ENCODE measurements at places on chromosomes 12 and 14.
A peak's percentile ranks its signal among the peaks of the same experiment; 100 is the strongest.

GRCh38 chr12:21248679-21249078, 86.0 kb downstream of the SLCO1A2 start:
- DNase-seq, result no peak

GRCh38 chr14:105818712-105819005, 292.3 kb downstream of the TMEM121 start:
- DNase-seq, result no peak

GRCh38 chr12:31589598-31589903, 1.4 kb downstream of the DENND5B start:
- peak; percentile 33 for DNase-seq

DNA sequence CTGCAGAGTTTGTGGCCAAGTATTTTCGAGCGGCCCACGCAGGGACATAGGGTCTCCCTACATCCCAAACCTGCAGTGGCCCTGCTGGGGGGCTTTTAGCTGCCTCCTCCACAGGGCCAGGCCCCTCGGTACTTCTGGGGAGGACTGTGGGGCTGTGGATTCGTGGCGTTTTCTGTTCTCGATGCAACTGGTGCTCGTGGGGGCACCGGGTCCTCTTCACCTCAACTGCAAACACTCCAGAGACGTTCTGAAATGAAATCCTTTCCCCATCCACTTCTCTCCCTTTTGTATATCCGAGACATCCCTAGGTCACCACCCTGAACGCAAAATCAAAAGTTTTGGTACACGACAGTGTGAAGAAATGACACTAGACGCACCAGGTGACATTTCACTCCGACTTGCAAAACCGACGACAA, 2.3 kb downstream of the RFX4 start:
- no peak for DNase-seq

DNA sequence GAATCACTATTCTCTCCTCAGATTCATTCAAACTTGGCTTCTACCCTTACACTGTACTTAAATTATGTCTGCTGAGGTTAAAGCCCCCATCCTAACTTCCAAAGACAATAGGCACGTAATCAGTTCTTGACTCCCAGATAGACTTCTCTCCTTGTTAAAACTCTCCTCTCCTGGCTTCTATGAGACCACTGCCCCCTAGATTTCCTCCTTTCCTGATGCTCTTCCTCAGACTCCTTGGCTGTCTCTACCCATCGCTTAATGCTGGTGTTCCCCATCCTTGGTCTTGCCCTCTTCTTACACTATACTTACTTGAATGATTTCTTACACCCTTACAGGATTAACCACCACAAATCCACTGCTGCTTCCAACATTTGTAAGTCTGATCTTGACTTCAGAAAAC, 32.8 kb downstream of the TC2N start:
- DNase-seq, result no peak

- DNase-seq, result no peak
Measured at GRCh38 chr14:100678469-100678828, 48.2 kb upstream of the DLK1 start.

- DNase-seq, result no peak
Measured at GRCh38 chr14:32508281-32508680, 179.2 kb downstream of the AKAP6 start.

DNA sequence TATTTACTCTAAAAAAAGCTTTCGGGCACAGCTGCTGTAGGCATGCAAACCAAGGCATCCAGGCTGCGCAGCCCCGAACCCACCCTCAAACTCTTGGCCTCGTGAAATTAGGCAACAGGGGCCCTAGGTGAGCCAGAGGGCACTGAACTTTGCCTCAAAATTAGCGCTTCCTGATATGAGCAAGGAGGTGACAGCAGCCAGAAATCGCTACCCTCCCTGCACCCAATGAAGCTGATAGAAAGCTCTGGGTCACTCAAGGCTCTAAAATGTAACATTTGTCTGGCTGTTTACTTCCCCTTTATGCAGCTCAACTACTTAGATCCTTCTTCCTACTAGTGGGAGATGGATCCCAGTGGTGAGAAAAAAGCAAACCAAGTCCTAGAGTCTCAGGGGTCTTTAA, 61.8 kb downstream of the PITPNM2 start:
- no peak for DNase-seq

- no peak for DNase-seq
Measured at GRCh38 chr12:49827401-49828099, 663 bp downstream of the NCKAP5L start.

- DNase-seq, result no peak
Measured at GRCh38 chr14:34065690-34066391, 115.0 kb upstream of the EGLN3 start.

GRCh38 chr12:41277100-41277945, 89.2 kb downstream of the PDZRN4 start:
- DNase-seq, result no peak

DNA sequence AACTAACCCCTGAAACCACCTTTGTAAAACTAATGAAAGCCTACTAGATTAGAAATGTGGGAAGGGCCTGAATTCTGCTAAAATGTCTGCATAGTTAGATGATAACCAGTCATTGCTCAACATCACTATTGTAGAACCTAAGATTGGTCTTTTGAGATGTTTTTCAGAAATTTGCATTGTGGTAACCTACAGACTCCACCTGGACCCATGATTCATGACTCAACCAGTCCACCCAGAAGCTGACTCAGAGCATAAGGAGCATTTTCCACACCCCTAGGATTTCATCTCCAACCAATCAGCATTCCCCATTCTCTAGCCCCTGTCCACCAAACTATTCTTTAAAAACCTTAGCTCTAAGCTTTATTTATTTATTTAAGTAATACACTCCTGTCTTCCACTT, 30.4 kb upstream of the CHGA start:
- no peak for DNase-seq
